ENCODE measurements at places on chromosomes 4 and X. TPM values are rescaled to one million over a fixed set of nuclear protein-coding genes. Genes with fewer than 3 reads are reported as not detected.

- no peaks in the 10 kb centered on the region for H3K4me1 ChIP-seq
- H3K27me3 ChIP-seq, result no peaks in the 10 kb centered on the region
- H3K27ac ChIP-seq, result no peak overlapping the region
- no peak overlapping the region for H3K4me3 ChIP-seq
Measured at GRCh38 chrX:131277543-131278136, 11.5 kb downstream of the IGSF1 start.

DNA sequence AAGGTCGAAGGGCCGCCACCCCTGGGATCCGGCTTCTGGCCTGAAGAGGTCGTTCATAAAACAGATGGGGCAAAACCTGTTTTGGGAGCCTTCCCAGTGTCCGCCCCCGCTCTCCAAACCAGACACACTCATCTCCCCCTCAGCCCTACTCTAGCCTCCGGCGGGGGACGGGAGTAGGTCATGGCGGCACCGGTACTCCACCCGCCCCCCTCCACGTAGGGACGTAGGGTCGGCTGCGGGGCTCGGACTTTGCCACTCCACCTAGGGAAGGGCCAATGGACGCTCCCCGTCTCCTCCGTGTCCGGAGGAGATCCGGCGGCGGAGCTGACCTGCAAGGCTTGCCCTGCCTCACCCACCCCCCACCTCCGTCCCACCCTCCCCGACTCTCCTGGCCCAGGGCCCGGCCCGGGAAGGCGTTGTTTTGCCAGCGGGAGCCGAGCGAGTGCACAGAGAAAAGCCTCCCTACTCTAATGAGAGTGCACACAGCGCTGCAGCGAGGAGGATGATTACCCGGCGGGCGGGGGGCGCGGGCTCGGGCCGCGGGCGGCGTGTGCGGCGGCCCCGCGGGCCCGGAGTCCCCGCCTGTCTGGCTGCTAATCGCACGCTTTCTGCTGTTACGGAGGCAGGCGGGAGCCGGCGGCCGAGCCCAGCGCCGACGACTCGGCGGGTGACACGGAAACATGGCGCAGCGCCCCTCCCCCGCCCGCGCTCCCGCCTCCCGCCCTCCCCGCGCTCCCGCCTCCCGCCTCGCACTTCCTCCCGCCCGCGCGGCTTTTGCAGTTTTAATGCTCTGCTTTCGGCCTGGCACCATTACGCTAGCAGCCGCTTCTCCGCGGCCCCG lies 8.3 kb upstream of the BCOR start:
- H3K4me3 ChIP-seq, result peak overlapping the region; percentile 77
- H3K27ac ChIP-seq, result peak overlapping the region; percentile 80

DNA sequence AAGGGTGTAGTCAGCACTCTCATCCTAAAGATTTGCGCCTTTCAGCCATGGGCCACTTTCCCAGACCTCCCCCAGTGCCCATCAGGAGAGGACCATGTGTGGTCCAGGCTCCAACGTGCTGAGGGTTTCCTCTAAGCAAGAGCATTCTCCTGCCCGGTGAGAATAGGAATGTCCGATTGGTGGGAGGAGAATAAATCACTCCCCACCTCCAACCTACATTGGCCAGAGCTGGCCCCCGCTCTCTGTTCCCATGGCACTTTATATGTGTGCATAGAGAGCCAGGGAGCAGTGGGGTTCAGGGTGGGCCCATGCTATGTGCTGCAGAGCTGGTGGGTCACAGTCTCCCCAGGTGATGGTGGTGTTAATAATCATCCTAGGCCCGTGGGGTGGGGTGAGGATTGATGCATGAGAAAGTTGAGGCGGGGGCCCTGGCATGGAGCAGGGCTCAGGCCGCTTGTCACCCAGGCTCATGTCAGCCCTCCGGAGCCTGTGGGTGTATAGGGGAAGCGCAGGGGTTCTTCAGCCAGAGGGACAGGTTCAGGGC lies 6.8 kb upstream of the SORCS2 start:
- DNase-seq, result peak; percentile 43
- no peak overlapping the region for H3K4me3 ChIP-seq

DNA sequence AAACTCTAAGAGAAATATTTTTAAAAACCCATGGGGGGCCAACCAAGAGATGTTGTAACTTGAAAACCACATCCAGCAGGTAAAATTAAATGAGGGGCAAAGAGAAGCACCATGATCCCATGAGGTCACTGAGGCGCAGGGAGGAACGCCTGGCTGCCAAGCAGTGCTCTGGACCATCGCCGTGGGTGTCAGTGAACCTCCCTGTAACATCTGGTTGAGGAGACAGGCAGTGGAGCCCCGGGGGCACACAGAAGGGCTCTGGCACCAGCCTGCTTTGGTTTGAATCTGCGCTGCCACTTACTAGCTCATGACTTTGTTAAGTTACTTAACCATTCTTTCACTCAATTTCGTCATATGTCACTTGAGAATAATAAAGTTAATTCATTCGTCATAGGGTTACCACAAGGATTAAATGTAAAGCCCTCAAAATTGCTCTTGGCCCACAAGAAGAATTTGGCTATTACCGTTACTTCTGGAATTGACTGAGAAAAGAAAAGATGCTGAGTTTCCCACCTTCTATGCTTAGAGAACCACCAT lies 41.6 kb upstream of the SLC25A4 start:
- no peak overlapping the region for H3K4me3 ChIP-seq
- H3K27me3 ChIP-seq, result no peaks in the 10 kb centered on the region
- no peaks in the 10 kb centered on the region for H3K36me3 ChIP-seq
- DNase-seq, result no peak
- peaks cover under 1% of the 10 kb centered on the region for H3K4me1 ChIP-seq

Gene FRAS1
- total RNA-seq, result 78.3 TPM

- H3K4me3 ChIP-seq, result no peak overlapping the region
- H3K27ac ChIP-seq, result no peak overlapping the region
- no peaks in the 10 kb centered on the region for H3K4me1 ChIP-seq
Measured at GRCh38 chrX:3743801-3744439, 30.5 kb upstream of the PRKX start.

Gene FREM3
- 0.13 TPM for total RNA-seq

GRCh38 chr4:24840826-24841543 lies 45.6 kb downstream of the SOD3 start:
- no peaks in the 10 kb centered on the region for H3K4me1 ChIP-seq
- H3K27me3 ChIP-seq, result no peaks in the 10 kb centered on the region
- no peak overlapping the region for H3K4me3 ChIP-seq
- H3K27ac ChIP-seq, result no peak overlapping the region
- DNase-seq, result no peak
- H3K36me3 ChIP-seq, result no peaks in the 10 kb centered on the region

- H3K36me3 ChIP-seq, result no peaks in the 10 kb centered on the region
- no peak for DNase-seq
- no peak overlapping the region for H3K27ac ChIP-seq
- no peaks in the 10 kb centered on the region for H3K4me1 ChIP-seq
- no peaks in the 10 kb centered on the region for H3K27me3 ChIP-seq
- no peak overlapping the region for H3K4me3 ChIP-seq
Measured at GRCh38 chr4:47690611-47691010, 147.3 kb downstream of the CORIN start.

GRCh38 chr4:176778063-176778462 lies 14.7 kb downstream of the VEGFC start:
- H3K36me3 ChIP-seq, result no peaks in the 10 kb centered on the region
- no peak for DNase-seq
- H3K4me3 ChIP-seq, result no peak overlapping the region
- no peaks in the 10 kb centered on the region for H3K4me1 ChIP-seq
- no peaks in the 10 kb centered on the region for H3K27me3 ChIP-seq

GRCh38 chr4:7330031-7330596 lies 104.6 kb downstream of the PSAPL1 start:
- no peak for DNase-seq
- no peaks in the 10 kb centered on the region for H3K36me3 ChIP-seq
- no peaks in the 10 kb centered on the region for H3K4me1 ChIP-seq

DNA sequence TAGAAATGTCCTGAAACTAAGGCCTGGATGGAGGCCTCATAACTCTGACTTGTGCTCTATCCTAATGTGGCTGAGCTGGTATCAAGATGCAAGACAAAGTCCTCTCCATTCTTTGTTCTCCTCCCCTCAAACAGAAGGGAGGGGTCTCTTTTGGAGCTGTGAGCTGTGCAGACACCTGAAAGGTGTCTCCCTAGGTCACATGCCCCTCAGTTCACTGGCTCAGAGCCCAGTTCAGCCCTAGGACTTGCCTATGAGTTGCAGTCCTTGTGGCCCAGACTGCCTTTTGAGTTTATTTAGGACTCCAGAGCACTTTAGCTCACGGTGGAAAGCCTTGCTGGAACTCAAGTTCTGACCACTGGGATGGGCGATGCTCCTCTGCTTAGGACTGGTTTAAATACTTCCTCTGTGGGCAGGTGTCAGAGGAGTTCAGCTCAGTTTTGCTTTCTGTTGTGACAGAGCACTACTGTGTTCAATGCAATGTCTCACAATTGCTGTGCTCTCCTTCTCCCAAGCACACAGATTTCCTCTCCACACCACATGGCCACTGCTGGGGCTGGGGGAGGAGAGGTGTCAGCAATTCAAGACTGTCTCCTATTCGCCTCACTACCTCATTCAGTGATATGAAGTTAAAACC lies 84.8 kb upstream of the ZNF827 start:
- H3K4me1 ChIP-seq, result no peaks in the 10 kb centered on the region
- no peaks in the 10 kb centered on the region for H3K27me3 ChIP-seq
- no peak overlapping the region for H3K27ac ChIP-seq
- H3K36me3 ChIP-seq, result no peaks in the 10 kb centered on the region
- no peak overlapping the region for H3K4me3 ChIP-seq
- no peak for DNase-seq

DNA sequence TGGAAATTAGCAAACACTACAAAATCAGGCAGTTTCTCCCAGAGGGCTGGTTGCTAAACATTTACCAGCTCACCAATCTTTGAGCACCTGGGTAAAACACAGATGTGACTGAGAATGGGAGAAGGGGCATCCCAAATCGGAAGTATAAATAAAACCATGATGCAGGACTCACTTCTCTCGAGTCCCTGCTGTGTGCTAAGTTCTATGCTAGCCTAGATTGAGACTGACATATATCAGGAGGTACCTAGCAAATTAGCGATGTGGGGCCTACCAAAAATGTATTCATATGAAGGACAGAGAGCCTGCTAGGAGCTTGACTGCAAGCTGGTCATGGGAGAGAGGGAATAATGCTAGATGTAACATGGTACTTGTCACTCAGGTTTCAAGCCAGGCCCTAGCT lies 171.9 kb upstream of the PGRMC2 start:
- H3K36me3 ChIP-seq, result no peaks in the 10 kb centered on the region
- no peak for DNase-seq
- no peak overlapping the region for H3K4me3 ChIP-seq
- H3K4me1 ChIP-seq, result peaks cover 13% of the 10 kb centered on the region
- H3K27ac ChIP-seq, result no peak overlapping the region

GRCh38 chrX:154818916-154819770 lies 13.9 kb upstream of the MPP1 start:
- no peak for DNase-seq
- H3K4me1 ChIP-seq, result no peaks in the 10 kb centered on the region
- H3K36me3 ChIP-seq, result no peaks in the 10 kb centered on the region
- no peak overlapping the region for H3K4me3 ChIP-seq

Gene ZNF330
- total RNA-seq, result 33.6 TPM

DNA sequence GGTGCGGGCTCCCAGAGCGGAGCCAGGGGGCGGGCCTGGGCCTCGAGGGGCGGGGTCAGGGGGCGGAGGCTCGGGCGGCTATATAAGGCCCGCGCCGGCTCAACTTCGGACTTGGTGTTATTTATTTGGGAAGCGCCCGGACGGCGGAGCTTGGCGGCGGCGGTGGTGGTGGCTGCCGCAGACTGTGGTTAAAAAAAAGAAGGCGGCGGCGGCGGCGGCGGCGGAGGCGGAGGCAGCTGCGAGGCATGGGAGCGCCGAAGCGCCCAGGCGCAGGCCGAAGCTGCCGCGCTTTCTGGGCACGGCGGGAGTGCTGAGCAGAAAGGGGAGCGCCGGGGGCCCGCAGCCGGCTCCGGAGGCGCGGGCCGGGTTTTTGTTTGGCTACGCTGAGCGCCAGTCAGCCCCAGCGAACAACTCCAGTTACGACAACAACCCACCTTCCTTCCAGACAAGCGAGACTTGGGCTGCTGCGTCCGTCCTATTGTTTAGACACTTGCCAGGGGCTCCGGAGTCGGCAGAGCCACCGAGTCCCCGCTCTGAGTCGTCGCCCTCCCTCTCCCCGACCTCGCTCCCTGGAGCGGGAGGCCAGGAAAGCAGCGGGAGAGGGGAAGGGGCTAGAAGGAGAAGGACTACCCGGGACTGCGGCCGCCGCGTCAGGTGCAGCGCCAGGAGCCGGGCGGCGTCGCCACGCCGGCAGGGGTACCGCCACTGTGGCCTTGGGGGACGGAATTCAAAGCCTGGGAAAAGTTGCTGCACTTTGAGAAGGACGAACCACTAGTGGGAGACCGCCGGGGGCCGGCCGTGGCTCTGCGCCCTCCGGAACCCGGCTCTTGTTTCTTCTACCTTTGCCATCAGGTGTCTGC lies at the start of gene SLIT2:
TSS of gene SLIT2 (plus strand) at position 110 of the 860 bp plus-strand sequence. CDS start 1,911 bp downstream, outside the sequence.
- H3K4me3 ChIP-seq, result peak within 1 kb of the TSS; percentile 81
- H3K4me1 ChIP-seq, result peaks cover 6% of the 10 kb centered on the region
- peaks cover 66% of the 10 kb centered on the region for H3K27me3 ChIP-seq
- peak within 1 kb of the TSS; percentile 66 for H3K27ac ChIP-seq

- DNase-seq, result no peak
- no peak overlapping the region for H3K4me3 ChIP-seq
- H3K36me3 ChIP-seq, result no peaks in the 10 kb centered on the region
- H3K4me1 ChIP-seq, result peaks cover 17% of the 10 kb centered on the region
- no peaks in the 10 kb centered on the region for H3K27me3 ChIP-seq
- no peak overlapping the region for H3K27ac ChIP-seq
Measured at GRCh38 chr4:74084984-74085383, 14.0 kb downstream of the CXCL2 start.

Gene SPANXA2
- not detected for total RNA-seq

DNA sequence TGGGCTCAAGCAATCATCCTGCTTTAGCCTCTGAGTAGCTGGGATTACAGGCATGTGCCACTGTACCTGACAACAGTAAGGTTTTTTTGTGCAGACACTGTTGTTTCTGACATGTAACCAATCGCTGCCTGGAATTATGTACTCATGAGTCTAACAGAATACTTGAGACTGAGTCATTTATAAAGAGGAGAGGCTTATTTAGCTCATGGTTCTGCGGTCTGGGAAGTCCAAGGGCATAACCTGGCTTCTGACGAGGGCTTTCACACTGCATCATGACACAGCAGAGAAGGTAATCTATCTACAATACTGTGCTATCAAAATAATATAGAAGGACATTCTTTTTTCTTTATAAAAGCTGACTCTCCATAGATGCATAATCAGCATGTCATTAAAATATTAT lies 115.5 kb upstream of the STOX2 start:
- H3K4me3 ChIP-seq, result no peak overlapping the region
- no peak for DNase-seq
- no peaks in the 10 kb centered on the region for H3K36me3 ChIP-seq
- H3K27me3 ChIP-seq, result peaks cover 6% of the 10 kb centered on the region
- H3K27ac ChIP-seq, result no peak overlapping the region

- no peak overlapping the region for H3K4me3 ChIP-seq
- no peak for DNase-seq
- no peaks in the 10 kb centered on the region for H3K4me1 ChIP-seq
- no peaks in the 10 kb centered on the region for H3K27me3 ChIP-seq
- no peaks in the 10 kb centered on the region for H3K36me3 ChIP-seq
Measured at GRCh38 chr4:68463796-68464195, 16.5 kb downstream of the TMPRSS11E start.

Gene PDHA1
- 341 TPM for total RNA-seq
